ENCODE measurements at places on chromosomes 12 and 14. TPM values are rescaled to one million over a fixed set of nuclear protein-coding genes. Genes with fewer than 3 reads are reported as not detected.

The KRT73 gene
- total RNA-seq: not detected

GRCh38 chr12:113903381-113903863 lies 62.7 kb downstream of the RBM19 start:
- DNase-seq: no peak

DNA sequence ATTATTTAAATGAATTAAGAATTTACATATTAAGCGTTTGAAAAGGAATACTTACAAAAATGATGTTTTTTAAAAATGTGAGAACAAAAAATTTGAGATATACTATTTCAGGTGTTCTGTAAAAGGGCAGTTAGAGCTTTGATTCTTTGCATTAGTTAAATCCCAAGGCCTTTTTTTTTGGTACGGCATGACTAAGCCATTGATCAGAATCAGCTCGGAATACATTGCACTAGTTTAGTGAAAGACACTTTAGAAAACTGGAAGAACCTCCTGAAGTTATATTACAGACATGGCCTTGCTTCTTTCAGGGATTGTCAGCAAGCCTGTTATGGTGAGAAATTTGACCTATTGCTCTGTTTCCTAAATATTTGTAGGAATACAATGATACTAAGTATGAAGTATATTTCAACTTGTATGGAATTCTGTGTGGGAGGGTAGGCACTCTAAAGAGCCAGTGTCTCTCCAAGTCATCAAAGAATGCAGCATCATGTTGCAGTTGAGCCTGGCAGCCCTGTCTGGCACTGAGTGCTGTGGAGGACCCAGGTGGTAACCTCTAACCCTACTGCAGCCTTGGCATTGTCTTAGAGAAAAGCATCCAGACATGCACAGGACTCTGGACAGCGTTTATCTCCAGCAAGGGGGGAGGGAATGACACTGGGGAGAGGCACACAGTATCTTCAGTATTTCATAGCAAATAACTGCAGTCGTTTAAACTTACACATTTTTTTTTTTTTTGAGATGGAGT lies 1.5 kb downstream of the KLC1 start:
- DNase-seq: no peak

The MMP17 gene
- total RNA-seq: 10.8 TPM

The CELA1 gene
- total RNA-seq: not detected

- no peak for DNase-seq
These were observed 2.8 kb upstream of the KTN1 start for GRCh38 chr14:55577229-55577628.

DNA sequence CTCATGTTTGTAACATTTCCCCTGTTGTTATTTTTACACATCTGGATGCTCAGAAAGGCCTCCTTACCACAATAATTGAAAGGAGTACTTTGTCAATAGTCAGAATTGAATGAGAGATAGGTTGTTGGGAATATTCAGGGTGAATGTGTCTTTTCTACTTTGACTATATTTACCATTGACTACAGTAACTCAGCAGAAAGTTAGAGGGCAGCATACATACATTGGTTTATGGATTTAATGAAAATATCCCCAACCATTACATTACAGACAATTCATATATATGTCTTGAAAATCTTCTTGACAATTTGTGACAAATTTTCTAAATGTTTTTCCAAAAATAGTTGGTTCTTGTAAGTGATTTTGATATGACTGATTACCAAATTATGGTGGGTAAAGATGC lies 97.7 kb downstream of the NTS start:
- no peak for DNase-seq

The HOXC6 gene
- 4.9 TPM for total RNA-seq

The GDF3 gene
- not detected for total RNA-seq

DNA sequence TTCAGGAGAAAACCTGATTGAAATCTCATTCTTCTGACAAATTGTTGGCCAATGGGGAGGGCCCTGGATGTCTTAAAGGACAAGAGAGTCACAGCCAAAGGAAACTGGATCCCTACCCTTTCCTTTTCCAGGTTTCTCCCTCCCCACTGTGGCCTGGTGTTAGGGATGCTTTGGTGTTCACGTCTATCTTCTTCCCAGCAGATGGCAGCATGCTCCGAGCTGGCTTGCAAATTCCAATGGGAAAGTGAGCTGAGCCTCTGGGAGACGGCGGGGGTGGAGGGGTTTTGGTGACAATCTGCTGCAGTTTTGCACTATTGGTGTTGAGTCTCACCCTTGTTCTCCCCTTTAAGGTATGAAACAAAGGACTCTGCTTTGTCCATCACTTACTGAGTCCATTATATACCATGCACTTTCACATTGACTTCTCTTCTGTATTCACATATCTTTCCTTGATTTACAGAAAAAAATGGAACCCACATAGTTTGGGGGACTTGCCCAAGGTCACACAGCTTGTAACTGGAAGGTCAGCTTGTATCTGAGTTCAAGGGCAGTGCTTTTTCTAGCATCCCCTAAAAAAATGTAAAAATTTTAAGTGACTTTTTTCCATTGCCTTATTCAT lies 39.3 kb downstream of the CCDC177 start:
- DNase-seq: peak; percentile 34

GRCh38 chr14:91793704-91794103 lies 61.8 kb upstream of the CATSPERB start:
- DNase-seq: no peak
